Thymus (tissue), 14 donors: ENCODE measurements at places on chromosomes 3 and 15. TPM values are rescaled to one million over a fixed set of nuclear protein-coding genes. Genes with fewer than 3 reads are reported as not detected.

- no peaks in the 10 kb centered on the region for H3K36me3 ChIP-seq
- no peak for DNase-seq
- H3K4me3 ChIP-seq, result no peak overlapping the region
- H3K27ac ChIP-seq, result no peak overlapping the region
Measured at GRCh38 chr3:190676481-190676880, 162.6 kb downstream of the IL1RAP start.

DNA sequence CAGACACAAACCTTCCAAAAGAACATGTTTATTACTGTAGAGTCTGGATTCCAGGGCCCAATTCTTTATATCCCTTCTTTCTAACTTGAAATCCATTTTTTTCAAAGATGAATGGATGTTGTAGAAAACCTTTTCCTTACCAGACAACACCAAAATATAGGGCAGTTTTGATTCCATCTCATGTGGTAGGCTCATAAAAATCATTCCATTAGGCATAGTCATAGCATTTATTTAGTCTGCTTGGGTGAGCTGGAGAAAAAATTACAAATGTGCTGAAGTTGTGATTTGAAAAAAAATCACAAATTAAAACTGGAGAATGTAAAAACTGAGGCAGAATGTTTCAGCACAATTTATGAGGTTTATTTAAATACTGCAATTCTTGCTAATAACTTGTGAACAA lies 199.3 kb upstream of the TBC1D5 start:
- peaks cover 34% of the 10 kb centered on the region for H3K4me1 ChIP-seq
- no peaks in the 10 kb centered on the region for H3K36me3 ChIP-seq
- no peak overlapping the region for H3K4me3 ChIP-seq
- no peak for DNase-seq
- no peaks in the 10 kb centered on the region for H3K27me3 ChIP-seq

GRCh38 chr15:27782125-27782524 lies 317.0 kb downstream of the OCA2 start:
- H3K4me3 ChIP-seq, result no peak overlapping the region
- H3K27me3 ChIP-seq, result no peaks in the 10 kb centered on the region
- H3K36me3 ChIP-seq, result no peaks in the 10 kb centered on the region
- no peak for DNase-seq

- H3K36me3 ChIP-seq, result no peaks in the 10 kb centered on the region
- peaks cover 9% of the 10 kb centered on the region for H3K4me1 ChIP-seq
- H3K4me3 ChIP-seq, result no peak overlapping the region
Measured at GRCh38 chr3:119703820-119704531, 1.2 kb downstream of the CFAP91 start.

- no peak for DNase-seq
- no peak overlapping the region for H3K4me3 ChIP-seq
- H3K4me1 ChIP-seq, result no peaks in the 10 kb centered on the region
- peaks cover 51% of the 10 kb centered on the region for H3K36me3 ChIP-seq
- no peaks in the 10 kb centered on the region for H3K27me3 ChIP-seq
Measured at GRCh38 chr3:43309372-43310305, 23.3 kb downstream of the SNRK start.

GRCh38 chr15:79442911-79443310 lies 10.8 kb downstream of the MINAR1 start:
- no peak overlapping the region for H3K4me3 ChIP-seq
- no peak overlapping the region for H3K27ac ChIP-seq
- no peaks in the 10 kb centered on the region for H3K36me3 ChIP-seq
- no peaks in the 10 kb centered on the region for H3K4me1 ChIP-seq

Gene CFAP92
- polyA plus RNA-seq, result 2.0 TPM

Gene GPR87
- polyA plus RNA-seq, result 20.8 TPM

Gene BOC
- polyA plus RNA-seq, result 5.7 TPM
